ENCODE measurements at places on chromosomes 13 and 19.
A peak's percentile ranks its signal among the peaks of the same experiment; 100 is the strongest.

- DNase-seq: no peak
Measured at GRCh38 chr13:45092663-45093062, 27.6 kb upstream of the GTF2F2 start.

- no peak for DNase-seq
Measured at GRCh38 chr19:53844849-53845246, 20.7 kb upstream of the NLRP12 start.

- no peak for DNase-seq
Measured at GRCh38 chr19:45037393-45038169, 1.3 kb upstream of the CLASRP start.

- DNase-seq: no peak
Measured at GRCh38 chr19:37997911-37998344, 90.9 kb downstream of the SIPA1L3 start.

DNA sequence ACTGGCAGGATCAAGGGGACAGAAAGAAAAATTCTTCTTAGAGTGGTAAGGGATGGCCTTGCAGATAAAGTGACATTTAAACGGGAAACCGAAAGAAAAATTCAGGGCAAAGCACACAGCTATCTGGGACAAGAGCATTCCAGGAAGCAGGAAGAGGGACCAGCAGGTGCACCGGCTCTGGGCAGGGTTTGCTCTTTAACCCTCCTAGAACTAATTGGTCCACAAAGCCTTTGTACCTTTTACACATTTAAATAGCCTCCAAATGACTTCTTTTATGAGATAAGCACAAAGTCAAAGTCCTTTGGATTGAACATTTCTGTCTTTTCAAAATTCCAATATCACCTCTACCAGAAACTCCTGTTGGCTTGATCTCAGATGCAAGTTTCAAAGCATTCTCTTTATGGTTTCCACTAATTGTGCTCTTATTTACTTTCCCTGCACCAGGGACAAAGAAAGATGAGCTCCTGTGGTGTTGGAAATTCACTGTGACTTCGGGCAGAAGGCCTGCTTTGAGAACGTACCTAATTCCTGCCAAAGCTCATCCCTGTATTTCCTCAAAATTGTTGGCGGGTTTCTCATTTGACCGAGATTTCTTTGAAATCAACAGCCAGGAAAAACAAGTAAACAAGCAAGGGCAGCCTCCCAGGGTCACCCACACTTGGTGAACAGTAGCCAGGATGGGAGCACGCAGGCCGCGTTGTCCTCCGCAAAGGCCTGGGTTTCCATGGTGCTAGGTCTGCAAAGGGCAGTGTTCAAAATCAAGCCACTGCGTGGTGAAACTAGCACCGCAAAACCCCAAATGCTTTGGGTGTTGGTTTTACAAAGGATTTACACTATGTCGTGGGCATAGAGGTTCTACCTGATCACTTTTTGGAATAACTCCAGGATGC is 98.6 kb downstream of the IRS2 start:
- DNase-seq: no peak

DNA sequence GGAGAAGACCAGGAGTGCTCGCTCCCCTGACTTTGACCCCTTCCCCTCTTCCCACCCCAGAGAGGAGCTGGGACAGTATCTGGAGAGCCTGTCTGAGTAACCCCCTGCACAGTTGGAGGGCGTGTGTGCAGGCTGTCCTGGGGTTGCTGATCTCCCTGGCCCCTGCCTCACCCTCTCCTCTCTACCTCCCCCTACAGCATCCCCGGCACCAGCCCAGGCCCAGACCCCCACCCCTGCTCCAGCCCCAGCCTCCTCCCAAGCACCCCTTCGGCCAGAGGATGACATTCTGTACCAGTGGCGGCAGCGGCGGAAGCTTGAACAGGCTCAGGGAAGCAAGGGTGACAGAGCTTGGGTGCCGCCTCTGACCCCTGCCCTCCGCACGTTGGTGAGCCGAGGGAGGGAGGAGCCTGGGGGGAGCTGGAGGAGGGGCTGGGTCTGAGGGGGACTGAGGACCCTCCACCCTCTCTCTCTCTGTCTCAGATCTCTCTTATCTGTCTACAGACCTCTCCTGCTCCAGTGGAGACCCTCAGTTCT is 8.7 kb downstream of the PROSER3 start:
- DNase-seq: no peak

GRCh38 chr19:7605490-7606222 is 10.0 kb downstream of the CAMSAP3 start:
- peak; percentile 80 for DNase-seq

- DNase-seq: no peak
Measured at GRCh38 chr13:21967871-21968270, 297.0 kb downstream of the FGF9 start.

GRCh38 chr13:73857106-73857505 is 277.1 kb downstream of the KLF12 start:
- no peak for DNase-seq

DNA sequence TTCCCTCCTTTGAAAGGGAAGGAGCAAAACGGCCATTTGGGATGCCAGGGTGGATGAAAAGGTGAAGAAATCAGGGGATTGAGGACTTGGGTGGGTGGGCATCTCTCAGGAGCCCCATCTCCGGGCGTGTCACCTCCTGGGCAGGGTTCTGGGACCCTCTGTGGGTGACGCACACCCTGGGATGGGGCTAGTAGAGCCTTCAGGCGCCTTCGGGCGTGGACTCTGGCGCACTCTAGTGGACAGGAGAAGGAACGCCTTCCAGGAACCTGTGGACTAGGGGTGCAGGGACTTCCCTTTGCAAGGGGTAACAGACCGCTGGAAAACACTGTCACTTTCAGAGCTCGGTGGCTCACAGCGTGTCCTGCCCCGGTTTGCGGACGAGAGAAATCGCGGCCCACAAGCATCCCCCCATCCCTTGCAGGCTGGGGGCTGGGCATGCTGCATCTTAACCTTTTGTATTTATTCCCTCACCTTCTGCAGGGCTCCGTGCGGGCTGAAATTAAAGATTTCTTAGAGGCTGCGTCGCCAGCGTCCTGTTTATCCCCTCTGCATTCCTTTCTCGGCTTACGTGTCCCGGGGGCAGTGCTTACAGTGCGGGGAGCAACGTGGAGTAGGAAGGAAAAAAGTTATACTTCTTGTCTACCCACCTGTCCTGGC is 15.2 kb upstream of the S1PR4 start:
- DNase-seq: no peak

DNA sequence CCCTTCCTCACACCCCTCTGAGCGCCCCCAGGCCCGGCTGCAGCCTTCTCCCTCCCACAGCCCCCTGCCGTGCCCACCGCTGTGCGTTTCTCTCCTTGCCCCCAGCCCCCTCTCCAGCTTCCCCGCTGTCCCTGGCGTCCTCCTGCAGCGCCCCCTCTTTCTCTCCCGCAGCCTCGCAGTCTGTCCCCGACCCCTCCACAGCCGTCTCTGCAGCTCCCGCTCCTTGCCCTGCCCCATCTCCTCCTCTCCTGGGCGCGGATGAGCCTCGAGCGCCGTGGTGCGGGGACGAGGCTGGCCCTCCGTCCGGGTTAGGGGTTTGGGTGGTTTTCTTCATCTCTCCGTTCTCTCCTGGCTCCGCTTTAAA is 1.1 kb downstream of the KMT5C start:
- DNase-seq: peak; percentile 50
